ENCODE measurements at places on chromosomes 1 and 21.

DNA sequence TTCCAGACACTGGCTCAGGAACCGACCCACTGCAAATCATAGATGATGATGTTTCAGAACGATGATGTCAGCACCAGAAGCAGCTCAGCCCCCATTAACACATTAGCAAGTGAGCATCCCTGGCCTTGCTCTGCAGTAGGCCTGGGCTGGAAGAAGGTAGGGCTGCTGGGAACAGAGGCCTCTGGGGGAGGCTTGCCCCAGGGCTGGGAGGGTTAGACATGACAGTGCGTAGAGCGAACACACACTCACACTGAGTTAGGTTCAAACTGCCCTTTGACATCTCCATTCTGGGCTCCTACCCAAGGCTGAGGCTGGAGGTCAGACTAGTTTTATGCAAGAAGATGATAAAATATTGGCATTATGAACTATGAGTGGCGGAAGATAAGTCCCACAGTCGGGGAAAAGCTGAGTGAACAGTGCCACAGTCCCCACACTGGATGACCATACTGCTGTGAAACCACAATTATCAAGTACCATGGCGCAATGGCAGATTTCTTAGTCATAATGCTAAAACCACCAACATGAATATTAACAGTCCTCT lies 91.1 kb downstream of the DMRTB1 start:
- no peak for DNase-seq

- no peak for DNase-seq
Observed at GRCh38 chr1:81887421-81888144, 86.8 kb downstream of the ADGRL2 start.

DNA sequence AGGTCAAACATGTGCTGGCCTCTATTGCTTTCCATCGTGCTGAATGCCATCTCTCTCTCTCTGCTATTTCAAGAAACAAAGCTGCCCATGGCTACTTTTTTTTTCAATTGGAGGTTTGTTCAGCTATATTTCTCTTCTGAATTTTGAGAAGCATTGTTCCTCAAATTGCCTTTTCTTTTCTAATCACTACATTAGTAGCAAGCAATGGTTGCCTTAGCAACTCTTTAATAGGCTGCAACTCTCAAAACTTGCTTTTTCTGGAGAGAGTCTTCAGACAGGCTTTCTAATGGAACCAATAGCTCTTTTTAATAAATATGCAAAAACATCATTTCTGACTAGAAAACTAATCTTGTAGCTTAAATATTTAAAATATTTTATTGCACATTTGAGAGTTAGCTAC lies 439.0 kb downstream of the LRRIQ3 start:
- no peak for DNase-seq

DNA sequence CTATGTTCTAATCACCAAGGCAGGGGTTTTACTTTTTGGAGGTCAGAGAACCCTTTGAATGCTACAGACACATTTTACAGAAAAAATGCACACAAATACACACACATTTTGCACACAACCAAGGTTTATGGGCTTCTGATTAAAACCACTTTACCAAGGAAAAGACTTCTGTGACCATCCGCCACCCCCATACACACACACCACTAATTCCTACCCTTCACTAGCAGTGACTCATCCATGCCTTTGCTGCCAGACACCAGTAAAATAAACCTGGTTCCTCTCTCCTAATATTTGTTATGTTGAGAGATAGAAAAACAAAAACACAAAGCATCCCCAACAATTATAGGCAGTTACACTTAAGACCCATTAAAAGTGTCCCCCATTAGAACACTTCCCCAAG lies 12.9 kb downstream of the PIGM start:
- DNase-seq = no peak

GRCh38 chr1:21106238-21106637 lies 70.5 kb downstream of the EIF4G3 start:
- no peak for DNase-seq

- no peak for DNase-seq
Observed at GRCh38 chr1:241336335-241336734, 20.7 kb downstream of the RGS7 start.

DNA sequence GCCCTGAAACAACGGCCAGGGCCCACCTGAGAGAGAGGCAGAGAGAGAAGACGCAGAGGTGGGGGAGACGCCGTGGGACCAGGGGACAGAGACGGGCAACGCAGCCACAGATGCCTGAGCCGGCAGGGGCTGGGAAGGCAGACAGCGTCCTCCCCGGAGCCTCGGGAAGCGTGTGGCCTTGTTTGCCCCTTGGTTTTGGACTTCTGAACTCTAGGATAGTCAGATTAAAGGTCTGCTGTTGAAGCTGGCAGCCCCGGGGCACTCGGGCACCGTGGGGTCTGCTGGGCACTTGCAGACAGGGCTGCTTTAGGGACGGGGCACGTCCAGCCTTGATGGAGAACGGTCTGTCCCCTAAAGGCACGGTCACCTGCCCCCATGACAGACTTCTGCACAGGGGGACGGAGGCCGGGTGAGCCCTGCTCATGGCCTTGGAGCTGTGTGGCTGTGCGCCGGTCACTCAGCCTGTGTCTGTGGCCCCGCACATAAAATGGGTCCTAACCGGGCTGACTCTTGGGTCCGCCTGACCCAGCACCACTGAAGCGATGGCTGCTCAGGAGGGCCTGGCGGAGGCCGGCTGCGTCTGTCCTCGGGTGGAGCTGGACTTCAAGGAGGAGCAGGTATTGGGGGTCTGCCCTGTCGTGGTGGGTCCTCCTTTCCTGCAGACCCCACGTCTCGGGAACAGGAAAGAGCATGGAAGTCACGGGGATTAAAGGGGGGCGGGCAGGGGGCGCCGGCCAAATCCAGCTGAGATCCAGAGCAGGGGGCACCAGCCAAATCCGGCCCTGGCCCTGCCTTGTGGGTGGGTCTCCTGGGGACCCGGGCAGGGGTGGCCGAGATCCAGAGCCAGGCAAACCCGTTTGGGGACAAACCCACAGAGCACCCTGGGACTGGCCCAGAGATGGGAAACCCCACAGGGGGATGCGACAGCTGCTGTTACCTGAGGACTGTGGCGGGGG lies 9.6 kb upstream of the RNF223 start:
- DNase-seq = no peak

- no peak for DNase-seq
Observed at GRCh38 chr1:24108334-24109165, 3.4 kb downstream of the MYOM3 start.
